ENCODE measurements at places on chromosomes 12 and 14. TPM values are rescaled to one million over a fixed set of nuclear protein-coding genes. Genes with fewer than 3 reads are reported as not detected.

Gene GPRC5D
- not detected for total RNA-seq

Gene SETD1B
- total RNA-seq: 8.6 TPM

Gene E2F7
- 0.08 TPM for total RNA-seq

Gene KLC1
- total RNA-seq: 152 TPM

Gene PSMA6
- total RNA-seq: 178 TPM

Gene ITFG2
- total RNA-seq: 12.2 TPM

Gene HOXC13
- total RNA-seq: not detected

Gene APAF1
- total RNA-seq: 4.1 TPM

Gene PLEKHA5
- total RNA-seq: 55.5 TPM

Gene CACNA1C
- total RNA-seq: 151 TPM

Gene MAPKAPK5
- total RNA-seq: 25.5 TPM

Gene MAP1LC3B2
- total RNA-seq: 4.1 TPM

Gene PZP
- total RNA-seq: 1.3 TPM

Gene ITGA5
- 51.6 TPM for total RNA-seq

Gene FITM1
- total RNA-seq: 126 TPM

Gene KLRK1
- total RNA-seq: 0.46 TPM

Gene PIK3C2G
- total RNA-seq: not detected

Gene PTCSC3
- not detected for total RNA-seq

Gene POMT2
- 19.7 TPM for total RNA-seq

Gene RFLNA
- 0.16 TPM for total RNA-seq

Gene KIF5A
- total RNA-seq: 0.08 TPM

Gene SCNN1A
- not detected for total RNA-seq

Gene PRB2
- total RNA-seq: not detected

Gene PTPRR
- total RNA-seq: 0.19 TPM

Gene HSPB8
- total RNA-seq: 529 TPM

Gene EIF2S3B
- 0.35 TPM for total RNA-seq

Gene FOXN4
- total RNA-seq: not detected

Gene BDKRB1
- total RNA-seq: not detected

Gene TAC3
- not detected for total RNA-seq

Gene AQP2
- not detected for total RNA-seq

Gene SLC6A12
- total RNA-seq: 0.86 TPM

Gene C14orf180
- 42.5 TPM for total RNA-seq

Gene KLRC2
- total RNA-seq: not detected

Gene LMNTD1
- not detected for total RNA-seq

Gene TGM1
- total RNA-seq: 1.1 TPM

Gene PRPH
- not detected for total RNA-seq

Gene GLS2
- 0.40 TPM for total RNA-seq

Gene LACRT
- not detected for total RNA-seq

Gene SLC7A8
- total RNA-seq: 11.6 TPM

Gene PRH2
- total RNA-seq: not detected

Gene FGF6
- not detected for total RNA-seq

Gene ZNF605
- total RNA-seq: 11.1 TPM

Gene OR4K1
- not detected for total RNA-seq

Gene PLXNC1
- total RNA-seq: 3.3 TPM

Gene ASIC1
- 1.6 TPM for total RNA-seq

Gene KRT77
- not detected for total RNA-seq

Gene LIN7A
- 9.8 TPM for total RNA-seq

Gene OTUB2
- total RNA-seq: 0.56 TPM

Gene KRT7
- total RNA-seq: 0.59 TPM

Gene SLC6A13
- 3.3 TPM for total RNA-seq

Gene WNT5B
- 3.2 TPM for total RNA-seq

Gene TSPAN19
- 0.27 TPM for total RNA-seq

Gene DLGAP5
- total RNA-seq: 0.27 TPM

Gene KLRG1
- 4.8 TPM for total RNA-seq

Gene MMP14
- 22.5 TPM for total RNA-seq

Data from Right ventricle myocardium superior (tissue), 1 donor.